ENCODE measurements at places on chromosomes 11 and 22. TPM values are rescaled to one million over a fixed set of nuclear protein-coding genes. Genes with fewer than 3 reads are reported as not detected.

Gene CRYBB2
- not detected for total RNA-seq

Gene STIP1
- 99.0 TPM for total RNA-seq

Gene NCAM1
- total RNA-seq: 305 TPM

Gene OR5B2
- not detected for total RNA-seq

Gene CLMP
- 23.1 TPM for total RNA-seq

Gene KRTAP5-1
- not detected for total RNA-seq

Gene OR5B21
- not detected for total RNA-seq

Gene ZFP91
- 58.5 TPM for total RNA-seq

Gene HEPACAM
- 31.1 TPM for total RNA-seq

Gene OR52N5
- not detected for total RNA-seq

Gene KCNK4
- 1.0 TPM for total RNA-seq

Gene OR51B5
- 0.99 TPM for total RNA-seq

Gene CREB3L1
- 12.2 TPM for total RNA-seq

Gene CHEK1
- total RNA-seq: 15.4 TPM

Gene SIK3
- 50.1 TPM for total RNA-seq

Gene GPR83
- 5.3 TPM for total RNA-seq
